ENCODE measurements at places on chromosomes 13 and 19. TPM values are rescaled to one million over a fixed set of nuclear protein-coding genes. Genes with fewer than 3 reads are reported as not detected.
A peak's percentile ranks its signal among the peaks of the same experiment; 100 is the strongest.

GRCh38 chr13:43626994-43627393 is 159.8 kb downstream of the ENOX1 start:
- no peak for DNase-seq

DNA sequence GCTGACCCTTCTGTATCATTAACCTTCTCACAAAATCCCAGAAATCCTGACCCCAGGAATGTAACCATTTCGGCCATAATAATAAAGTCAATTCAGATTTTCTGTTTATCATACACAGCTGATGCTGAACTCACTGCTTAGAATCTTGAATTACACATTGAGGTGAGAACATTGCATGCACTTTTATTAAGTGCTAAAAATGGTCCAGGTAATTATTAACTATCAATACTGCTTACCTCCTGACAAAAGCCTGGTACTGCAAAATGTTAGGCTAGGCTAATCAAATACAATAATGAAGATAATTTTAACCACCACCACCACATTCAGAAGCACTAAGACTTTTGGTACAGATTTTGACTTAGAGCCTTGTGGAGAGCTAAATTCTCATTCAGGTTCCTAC is 36.1 kb downstream of the KLF12 start:
- no peak for DNase-seq

- DNase-seq: no peak
Observed at GRCh38 chr19:4473763-4474513, 1.8 kb downstream of the HDGFL2 start.

GRCh38 chr13:99265821-99266426 is 7.7 kb upstream of the GPR18 start:
- DNase-seq: no peak

Gene SERPINE3
- not detected for total RNA-seq

Gene VSTM2B
- total RNA-seq: not detected

DNA sequence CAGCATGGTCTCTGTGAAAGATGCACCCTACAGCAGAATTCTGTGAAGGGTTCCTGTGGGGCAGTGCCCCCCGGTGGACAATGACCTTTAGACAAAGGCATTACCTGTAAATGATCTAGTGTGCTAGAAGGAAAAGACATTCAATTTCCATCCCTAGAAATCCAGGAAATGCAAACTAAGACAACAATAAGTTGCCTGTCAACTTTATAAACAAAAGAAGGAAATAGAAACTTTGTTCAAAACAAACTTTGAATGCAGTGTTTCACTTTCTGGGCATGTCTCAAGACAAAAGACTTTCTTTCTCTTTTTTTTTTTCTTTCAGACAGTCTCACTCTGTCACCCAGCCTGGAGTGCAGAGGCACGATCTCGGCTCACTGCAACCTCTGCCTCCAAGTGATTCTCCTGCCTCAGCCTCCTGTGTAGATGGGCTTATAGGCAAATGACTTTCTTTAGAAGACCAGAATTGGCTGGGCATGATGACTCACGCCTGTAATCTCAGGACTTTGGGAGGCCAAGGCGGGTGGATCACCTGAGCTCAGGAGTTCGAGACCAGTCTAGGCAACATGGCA is 15.5 kb downstream of the TEX101 start:
- DNase-seq: no peak

GRCh38 chr19:36421749-36422481 is 3.5 kb upstream of the ZFP82 start:
- DNase-seq: no peak

Gene PRTN3
- 0.23 TPM for total RNA-seq

DNA sequence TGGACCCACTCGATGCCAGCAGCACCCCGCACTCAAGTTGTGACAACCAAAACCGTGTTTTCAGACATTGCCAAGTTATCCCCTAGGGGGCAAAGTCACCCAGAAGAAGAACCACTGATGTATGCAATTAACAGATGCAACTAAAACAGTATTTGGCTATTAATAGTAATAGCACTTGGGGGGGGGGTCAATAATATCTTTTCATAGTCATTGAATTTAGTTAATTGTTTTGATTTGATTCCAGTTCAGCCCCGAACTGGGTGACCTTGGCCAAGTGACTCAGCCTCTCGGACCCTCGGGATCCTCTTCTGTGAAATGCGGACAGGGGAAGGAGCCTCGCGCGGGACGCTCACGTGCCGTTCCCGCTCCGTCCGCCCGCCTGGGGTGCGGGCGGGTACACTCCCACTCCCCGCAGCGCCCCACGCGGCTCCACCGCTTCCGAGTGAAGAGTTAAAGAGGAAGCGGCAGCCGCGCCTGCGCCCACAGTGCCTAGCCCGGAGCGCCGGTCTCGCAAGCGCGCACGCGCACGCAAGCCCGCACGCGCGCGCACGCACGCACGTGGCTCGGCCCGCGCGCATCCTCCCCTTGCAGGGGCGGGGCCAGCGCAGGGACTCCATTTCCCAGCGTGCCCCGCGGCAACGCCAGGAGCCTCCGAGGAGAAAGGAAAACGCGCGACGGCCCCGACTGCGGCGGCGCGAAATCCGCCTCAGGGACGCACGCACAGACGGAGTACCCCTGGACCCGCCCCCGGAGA is 435 bp upstream of the DAZAP1 start:
- DNase-seq: peak; percentile 100

Gene PTGER1
- 0.13 TPM for total RNA-seq

DNA sequence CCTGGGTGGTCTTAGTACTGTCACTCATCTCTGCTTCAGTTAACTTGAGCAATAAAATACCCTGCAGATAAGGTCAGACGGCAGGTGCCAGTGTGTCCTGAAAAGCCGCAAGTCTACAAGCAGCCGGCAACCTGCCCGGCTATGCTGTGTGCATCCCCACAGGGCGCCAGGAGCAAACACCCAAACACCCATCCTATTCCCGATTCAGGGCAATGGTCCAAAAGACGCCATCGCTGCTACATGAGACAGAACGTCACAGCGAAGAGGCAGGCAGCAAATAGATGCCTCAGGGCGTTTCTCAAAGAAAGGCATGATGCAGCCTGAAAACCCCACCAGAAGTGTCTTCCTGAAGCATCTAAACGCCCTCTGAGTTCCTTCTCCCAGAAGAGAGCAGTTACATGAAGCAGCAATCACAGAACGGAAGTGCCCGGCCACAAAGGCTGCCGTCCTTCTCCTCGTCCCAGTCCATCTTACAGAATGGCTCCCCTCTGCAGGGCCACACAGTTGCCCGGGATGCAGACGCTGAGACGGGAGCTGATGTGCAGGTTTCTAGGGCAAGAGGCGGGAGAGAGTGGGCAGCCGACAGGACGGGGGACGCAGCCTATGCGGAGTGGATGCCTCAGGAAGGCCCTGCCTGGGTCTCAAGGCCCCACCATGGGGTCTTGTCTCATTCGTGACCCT is 35.1 kb downstream of the RASA3 start:
- DNase-seq: no peak

Gene DIRAS1
- total RNA-seq: 0.10 TPM

Gene SIGLEC12
- total RNA-seq: 0.20 TPM

Gene ITGBL1
- total RNA-seq: 0.81 TPM

Gene KIR3DL2
- not detected for total RNA-seq

GRCh38 chr13:29185926-29186325 is 365.8 kb downstream of the MTUS2 start:
- no peak for DNase-seq

Gene ZNF564
- total RNA-seq: 5.3 TPM

GRCh38 chr13:20473888-20474287 is 51.8 kb downstream of the CRYL1 start:
- DNase-seq: no peak

Gene MAB21L1
- not detected for total RNA-seq

DNA sequence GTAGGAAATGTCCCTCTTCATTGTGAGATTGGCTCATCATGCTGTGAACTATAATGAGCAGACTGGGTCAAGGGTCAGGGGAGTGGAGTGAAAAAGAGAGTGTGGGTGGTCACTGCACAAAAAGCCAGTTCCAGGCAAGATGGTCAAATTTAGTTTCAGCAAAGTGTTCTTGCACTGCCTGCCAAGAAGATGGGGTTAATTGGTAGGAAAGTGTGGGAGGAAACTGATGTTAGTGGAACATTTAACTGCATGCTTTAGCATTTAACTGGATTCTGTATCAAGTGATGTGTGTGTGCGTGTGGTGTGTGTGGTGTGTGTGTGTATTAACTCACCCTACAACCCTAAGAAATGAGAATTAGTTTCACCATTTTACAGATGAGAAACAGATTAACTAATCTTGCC is 131.6 kb downstream of the COG6 start:
- DNase-seq: no peak

Gene PRSS57
- not detected for total RNA-seq

Gene STOML3
- not detected for total RNA-seq

Gene CGB8
- not detected for total RNA-seq

DNA sequence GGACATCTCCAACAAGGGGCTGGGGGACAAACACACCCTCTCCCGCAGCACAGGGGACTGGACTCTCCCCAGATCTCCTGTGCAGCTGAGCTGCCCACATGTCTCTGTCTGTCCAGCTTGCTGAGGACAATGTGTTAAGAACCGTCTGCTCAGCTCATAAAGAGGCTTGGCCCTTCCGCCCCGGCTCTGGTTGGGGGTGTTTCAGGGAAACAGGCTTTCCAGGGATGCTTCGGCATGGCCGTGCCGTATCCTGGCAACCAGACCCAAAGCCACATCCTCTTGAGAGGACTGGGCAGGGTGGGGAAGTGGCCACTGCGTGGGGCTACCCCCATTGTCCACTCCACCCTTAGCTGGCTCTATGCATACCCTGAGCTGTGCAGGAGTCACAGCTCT is 41.1 kb upstream of the CHST8 start:
- DNase-seq: no peak

DNA sequence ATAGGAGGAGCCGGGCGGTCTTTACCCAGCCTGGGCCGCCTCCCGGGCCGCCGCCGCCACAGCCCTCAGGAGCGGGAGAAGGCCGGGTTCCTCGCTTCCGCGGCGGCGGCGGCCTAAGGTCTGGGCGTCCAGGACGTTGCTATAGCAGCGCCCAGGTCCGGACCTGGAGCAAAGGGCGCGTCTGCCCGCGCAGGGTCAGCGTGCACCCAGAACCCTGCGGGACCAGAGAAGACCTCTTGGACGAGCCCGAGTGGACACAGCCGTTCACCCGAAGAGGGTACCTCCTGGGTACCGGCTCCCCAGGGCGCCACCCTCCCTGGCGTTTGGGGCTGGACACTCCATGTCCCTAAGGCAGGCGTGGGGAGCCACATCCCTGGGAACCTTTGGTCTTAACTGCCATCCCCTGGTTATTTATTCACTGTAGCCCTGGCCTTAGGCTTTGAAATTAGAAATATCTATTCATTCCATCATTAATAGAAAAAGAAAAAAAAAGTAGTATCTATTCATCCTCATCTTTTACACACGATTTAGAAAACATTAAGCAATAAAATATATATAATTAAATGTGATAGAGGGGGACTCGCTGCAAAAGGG is 2.4 kb downstream of the DZIP1 start:
- DNase-seq: peak; percentile 86

GRCh38 chr13:41995336-41995735 is 34.4 kb upstream of the VWA8 start:
- no peak for DNase-seq

DNA sequence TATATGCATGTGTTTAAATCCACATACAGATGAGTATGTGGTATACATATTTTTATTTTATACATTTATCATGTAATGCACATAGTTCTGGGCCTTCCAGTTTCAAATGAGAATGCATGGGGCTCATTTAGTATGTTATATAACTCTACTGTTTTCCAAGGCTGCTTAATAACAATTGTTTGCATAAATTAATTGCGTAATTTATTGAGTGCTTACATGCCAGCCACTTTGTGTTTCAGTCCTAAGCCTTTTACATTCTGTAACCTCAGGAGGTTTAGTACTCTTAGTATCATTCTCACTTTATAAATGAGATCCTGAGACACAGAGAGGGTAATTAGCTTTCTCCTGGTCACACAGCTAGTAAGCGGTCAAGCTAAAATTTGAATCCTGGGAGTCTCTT is 16.7 kb upstream of the CACNG8 start:
- DNase-seq: no peak

- no peak for DNase-seq
Observed at GRCh38 chr13:74910415-74910814, 571.6 kb downstream of the TBC1D4 start.

GRCh38 chr19:54411033-54411432 is 4.2 kb upstream of the TTYH1 start:
- no peak for DNase-seq

- DNase-seq: no peak
Observed at GRCh38 chr19:41161903-41162302, 31.1 kb upstream of the CYP2S1 start.

- peak; percentile 85 for DNase-seq
Observed at GRCh38 chr19:55206664-55207500, 2.4 kb downstream of the PTPRH start.

DNA sequence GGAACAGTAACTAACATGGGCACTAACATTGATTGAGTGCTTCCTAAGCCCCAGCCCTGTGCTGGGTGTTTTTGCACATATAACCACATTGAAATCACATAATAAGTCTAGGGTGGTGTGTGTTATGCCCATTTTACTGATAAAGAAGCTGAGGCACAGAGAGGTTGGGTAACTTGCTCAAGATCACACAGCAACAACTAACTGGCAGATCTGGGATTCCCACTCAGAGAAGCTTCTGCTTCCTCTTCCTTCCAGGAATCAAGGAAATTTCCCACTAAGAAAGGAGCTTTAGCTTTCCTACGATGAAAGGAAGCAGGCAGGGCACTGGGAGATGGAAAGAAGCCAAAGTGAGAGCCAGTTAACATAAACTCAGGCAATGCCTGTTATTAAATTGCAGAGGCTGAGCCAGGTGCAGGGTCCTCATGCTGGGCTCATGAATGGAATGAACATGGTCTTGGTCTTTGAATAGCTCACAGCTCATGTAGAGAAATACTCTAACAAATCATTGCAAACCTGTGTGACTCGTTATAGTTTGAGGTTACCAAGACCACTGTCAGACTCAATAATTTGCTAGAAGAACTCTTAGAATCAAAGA is 10.1 kb downstream of the SSC5D start:
- no peak for DNase-seq

Gene DPF1
- total RNA-seq: not detected

Gene WDR88
- not detected for total RNA-seq

- no peak for DNase-seq
Observed at GRCh38 chr13:45361596-45362206, 20.7 kb upstream of the TPT1 start.

Gene ADAMTS10
- 12.0 TPM for total RNA-seq

DNA sequence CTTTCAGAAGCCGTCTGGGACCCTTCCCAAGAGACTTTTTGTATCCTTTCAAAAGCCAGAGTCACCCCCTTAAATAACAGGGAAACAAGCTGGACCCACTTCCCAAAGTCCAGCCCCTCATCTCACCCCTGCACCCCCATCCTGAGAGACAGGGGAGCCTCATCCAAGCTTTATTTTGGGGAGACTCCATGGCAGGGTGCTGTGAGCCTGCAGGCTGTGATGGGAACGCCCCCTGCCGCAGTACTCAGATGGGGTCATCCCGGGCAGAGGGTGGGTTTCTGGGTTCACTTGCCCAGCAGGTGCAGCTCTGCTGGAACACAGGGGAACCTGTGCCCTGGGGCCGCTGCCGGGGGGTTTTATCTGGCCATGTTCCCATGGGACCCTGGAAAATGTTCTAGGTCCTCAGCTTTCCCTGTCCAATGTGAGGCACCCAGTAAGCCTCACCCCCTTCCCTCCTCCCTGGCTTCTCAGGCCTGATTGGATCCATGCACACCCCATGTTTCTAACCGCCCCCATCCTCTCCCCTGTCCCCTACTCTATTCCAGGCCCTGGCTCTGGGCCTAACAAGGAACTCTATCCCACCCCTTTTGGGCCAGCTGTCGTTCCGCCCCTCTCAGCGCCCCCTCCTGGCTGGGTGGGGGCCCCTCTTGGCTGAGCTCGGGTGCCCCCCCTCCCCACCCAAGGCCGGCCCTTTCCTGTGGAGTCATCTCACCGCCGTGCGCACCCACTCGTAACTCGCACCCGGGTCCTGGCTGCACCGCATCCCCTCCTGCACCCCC is 1.0 kb downstream of the HIF3A start:
- DNase-seq: peak; percentile 53

- no peak for DNase-seq
Observed at GRCh38 chr19:3671680-3672574, 28.3 kb downstream of the PIP5K1C start.

Data from left lobe of liver (tissue), 2 donors.